RWPE2 (cell line): ENCODE measurements at places on chromosomes 1 and 21.

GRCh38 chr1:44060830-44061267, 29.6 kb upstream of the SLC6A9 start:
- DNase-seq, result no peak

DNA sequence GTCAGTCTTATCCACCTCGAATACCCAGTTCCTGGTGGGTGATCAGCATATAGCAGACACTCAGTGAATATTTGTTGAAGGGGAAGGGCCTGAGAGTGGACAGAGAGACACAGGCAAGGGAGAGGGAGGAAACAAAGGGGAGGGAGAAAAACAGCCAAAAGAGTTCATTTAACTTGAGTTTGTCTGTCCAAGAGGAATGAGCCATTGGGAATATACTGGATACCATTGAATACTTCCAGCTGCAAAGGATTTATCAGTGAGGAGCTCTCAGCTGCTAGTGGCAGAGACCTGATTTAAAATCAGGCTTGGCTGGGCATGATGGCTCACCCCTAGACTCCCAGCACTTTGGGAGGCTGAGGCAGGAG, 11.5 kb upstream of the BGLAP start:
- no peak for DNase-seq

GRCh38 chr21:32143241-32143939, 135.5 kb downstream of the MIS18A start:
- DNase-seq, result no peak

DNA sequence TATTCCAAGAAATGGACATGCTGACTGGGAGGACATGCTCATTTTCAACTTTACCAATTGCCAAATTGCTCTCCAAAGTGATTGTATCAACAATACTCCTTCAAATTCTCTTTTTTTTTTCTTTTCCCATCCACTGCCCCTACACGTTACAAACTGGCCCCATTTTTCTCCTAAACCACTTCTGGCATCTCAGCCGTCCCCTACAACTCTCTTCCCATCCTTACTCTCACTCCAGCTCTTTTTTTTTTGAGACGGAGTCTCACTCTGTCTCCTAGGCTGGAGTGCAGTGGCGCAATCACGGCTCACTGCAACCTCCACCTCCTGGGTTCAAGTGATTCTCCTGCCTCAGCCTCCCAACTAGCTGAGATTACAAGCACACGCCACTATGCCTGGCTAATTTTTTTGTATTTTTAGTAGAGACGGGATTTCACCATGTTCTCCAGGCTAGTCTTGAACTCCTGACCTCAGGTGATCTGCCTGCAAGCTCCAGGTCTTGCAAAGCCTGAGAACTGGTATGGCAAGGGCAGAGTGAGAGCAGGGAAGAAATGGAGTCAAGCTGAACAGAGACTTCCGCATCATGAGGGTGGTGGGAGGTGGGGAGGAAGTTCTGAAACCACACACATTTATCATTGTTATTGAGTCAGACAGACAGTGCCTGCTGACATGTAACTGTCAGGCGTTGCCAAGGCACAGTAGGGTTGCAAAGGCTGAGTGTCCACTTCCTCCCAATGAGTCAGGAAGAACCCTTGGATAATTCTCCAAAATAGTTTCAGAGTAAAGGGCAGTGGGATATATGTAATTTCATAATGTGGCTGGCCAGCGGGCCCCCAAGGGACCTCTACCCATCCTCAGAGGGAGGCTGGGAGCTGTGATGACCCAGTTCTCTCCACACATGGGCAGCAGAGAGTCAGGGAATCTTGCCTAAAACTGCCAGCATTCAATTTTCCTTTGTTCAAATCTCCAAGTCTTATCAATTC, 17.4 kb downstream of the CELA3A start:
- peak; percentile 87 for DNase-seq

- DNase-seq, result no peak
Observed at GRCh38 chr1:198528364-198528763, 12.1 kb downstream of the ATP6V1G3 start.

- DNase-seq, result no peak
Observed at GRCh38 chr1:192830595-192831246, 21.9 kb downstream of the RGS2 start.

- DNase-seq, result no peak
Observed at GRCh38 chr1:209429611-209430010, 153.9 kb upstream of the CAMK1G start.

- peak; percentile 15 for DNase-seq
Observed at GRCh38 chr1:201269281-201269680, 14.0 kb upstream of the PKP1 start.

GRCh38 chr1:93124556-93125355, 45.7 kb downstream of the MTF2 start:
- DNase-seq, result no peak

DNA sequence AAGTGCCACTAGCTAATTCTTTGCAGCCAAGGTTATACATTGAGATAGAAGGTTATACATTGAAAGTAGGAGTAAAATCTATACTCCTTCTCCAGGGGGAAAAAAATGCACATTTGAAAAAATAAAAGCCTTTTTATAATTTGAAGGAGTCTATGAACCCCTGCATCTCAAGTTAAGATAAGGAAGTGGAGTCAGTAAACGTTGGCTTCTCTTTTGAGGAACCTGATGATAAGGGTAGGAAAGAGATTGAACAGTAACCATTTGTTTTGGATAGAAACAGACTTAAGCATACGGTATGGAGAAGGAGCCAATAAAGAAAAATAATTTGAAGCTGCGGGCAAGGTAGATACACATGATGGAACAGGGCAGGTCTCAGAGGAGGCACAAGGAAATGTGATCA, 64.1 kb downstream of the RPAP2 start:
- DNase-seq, result no peak

DNA sequence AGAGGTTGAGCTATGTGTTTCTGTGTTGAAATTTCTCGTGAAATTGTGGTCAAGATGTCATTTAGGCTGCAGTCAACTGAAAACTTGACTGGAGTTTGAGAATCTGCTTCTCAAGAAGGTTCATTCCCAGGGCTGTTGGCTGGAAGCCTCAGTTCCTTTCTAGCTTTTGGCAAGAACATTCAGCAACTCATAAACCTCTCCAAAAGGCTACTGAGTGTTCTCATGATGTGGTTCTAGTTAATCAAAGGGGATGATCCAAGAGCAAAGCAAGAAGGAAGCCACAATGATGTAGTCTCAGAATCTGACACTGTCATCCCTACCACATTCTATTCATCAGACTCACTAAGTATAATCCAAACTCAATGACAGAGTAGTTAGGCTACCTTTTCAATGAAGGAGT, 66.6 kb downstream of the SPATA6 start:
- no peak for DNase-seq

GRCh38 chr1:200786788-200787187, 48.1 kb downstream of the CAMSAP2 start:
- no peak for DNase-seq

- no peak for DNase-seq
Observed at GRCh38 chr1:42886046-42886739, 39.8 kb downstream of the ZNF691 start.

- DNase-seq, result no peak
Observed at GRCh38 chr21:14119038-14119437, 91.7 kb downstream of the LIPI start.

DNA sequence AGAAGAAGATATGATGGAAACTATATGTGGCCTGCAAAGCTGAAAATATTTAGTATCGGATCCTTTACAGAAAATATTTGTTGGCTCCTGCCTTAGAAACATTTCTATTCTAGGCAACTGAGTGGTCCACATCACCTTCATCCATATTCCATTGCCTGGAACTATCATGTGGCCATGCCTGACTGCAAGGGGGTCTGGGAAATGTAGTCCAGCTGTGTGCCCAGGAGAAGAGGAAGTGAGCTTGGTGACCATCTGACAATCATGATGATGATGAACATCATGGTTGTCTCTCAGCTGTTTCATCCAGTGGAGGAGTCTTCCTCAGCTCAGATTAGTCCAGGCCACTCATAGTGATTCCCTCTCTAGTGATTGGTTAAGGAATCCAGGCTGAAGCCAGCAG, 61.8 kb upstream of the IFNLR1 start:
- no peak for DNase-seq

DNA sequence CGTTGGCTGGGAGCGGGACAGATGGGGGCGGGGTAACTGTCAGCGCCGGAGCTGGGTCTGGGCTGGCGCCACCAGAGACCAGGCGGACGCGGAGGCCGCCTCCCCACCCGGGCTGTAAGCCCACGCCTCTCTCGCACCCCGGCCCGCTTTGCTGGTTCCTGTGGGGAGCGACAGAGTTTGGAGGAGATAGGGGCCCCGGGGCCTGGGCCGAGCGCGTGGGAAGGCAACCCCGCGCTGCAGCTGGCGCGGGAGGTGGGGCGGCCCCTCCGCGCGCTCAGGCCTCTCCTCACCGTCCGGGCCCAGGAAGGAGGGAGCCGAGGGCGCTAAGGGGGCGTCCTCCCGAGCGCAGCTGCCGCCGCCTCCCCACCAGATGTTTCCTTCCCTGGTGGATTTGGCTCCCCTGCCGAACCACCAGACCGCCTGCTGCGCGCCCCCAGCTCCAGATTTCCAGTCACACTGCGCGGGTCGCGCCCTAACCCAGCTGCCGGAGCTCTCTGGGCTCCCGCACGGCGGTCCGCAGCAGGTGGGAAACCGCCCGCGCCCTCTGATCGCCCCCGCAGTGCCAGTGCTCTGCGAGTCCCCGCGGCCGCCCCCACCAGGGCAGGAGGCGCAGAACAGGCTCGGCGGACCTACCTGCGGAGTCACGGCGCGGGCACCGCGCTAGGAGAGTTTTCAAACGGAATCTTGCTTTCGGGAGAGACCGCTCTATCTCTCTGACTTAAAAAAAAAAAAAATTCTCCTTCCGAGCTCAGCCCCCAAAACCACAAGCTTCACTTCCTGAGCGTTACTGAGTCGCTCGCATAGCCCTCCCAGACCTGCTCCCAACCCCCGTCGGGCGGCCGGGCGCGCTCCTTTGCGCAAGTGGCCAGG, 1.1 kb downstream of the GFI1 start:
- no peak for DNase-seq

DNA sequence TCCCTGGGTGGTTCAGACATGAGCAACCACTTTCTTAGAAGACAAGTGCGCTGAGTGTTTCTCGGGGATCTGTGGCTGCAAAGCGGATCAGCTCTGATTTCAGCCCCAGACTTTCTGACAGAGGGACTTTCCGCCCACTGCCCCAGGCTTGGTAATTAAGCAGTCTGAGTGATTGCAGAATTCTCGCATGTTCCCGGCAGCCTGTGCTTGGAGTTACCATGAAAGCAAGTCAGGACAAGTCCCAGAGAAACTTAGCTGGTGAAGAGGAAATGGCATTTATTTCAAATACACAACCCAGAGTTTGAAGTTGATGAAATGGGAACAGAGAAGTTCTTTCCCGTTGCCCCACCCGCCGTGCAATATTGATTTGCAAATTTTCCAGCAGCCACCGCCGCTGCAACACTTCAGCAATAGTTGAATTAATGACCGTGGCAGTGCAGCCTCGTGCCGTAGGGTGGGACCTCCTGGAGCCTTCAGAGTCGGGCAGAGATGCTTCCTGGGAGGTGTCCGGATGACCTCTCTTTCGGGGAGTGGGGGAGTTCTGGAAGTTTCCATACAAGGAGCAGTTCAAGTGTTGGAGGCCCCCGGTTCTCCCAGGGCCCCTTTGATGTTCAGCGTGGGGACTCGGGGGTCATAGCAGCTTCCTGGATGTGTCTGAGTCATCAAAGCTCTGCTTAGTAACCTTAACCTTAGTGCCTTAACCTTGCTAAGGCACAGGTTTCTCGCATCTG, 134.7 kb downstream of the KAZN start:
- peak; percentile 81 for DNase-seq

DNA sequence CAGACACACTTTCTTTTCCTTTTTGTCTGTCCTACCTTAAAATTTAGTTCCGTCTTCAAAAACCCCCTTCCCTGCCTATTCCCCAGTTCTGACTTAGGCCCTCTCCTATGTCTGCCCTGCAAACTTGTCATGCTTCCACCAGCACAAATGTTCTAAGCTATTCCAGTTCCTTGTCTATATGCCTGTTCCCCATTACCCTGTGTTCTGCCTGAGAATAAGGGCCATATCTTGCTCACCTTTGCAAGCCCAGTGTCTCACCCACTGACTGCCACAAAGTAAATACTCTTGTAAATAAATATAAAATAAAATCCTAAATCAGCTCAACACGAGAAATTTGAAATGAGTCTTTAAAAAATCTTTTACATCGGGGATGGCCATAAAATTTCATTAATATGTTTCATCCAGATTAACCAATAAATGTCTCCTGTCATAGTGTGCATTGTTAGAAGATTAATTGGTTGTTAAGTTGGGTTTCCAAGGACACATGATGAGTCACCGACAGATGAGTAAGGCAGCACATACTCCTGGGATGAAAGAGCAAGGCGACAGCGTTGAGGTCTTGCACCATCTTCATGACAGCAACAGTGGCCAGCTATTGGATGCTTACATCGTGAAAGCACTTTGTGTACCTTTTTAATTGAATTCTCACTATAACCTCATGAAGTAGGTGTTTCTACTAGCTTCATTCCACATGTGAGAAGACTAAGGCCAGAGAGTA, 92.6 kb upstream of the NGF start:
- peak; percentile 84 for DNase-seq

DNA sequence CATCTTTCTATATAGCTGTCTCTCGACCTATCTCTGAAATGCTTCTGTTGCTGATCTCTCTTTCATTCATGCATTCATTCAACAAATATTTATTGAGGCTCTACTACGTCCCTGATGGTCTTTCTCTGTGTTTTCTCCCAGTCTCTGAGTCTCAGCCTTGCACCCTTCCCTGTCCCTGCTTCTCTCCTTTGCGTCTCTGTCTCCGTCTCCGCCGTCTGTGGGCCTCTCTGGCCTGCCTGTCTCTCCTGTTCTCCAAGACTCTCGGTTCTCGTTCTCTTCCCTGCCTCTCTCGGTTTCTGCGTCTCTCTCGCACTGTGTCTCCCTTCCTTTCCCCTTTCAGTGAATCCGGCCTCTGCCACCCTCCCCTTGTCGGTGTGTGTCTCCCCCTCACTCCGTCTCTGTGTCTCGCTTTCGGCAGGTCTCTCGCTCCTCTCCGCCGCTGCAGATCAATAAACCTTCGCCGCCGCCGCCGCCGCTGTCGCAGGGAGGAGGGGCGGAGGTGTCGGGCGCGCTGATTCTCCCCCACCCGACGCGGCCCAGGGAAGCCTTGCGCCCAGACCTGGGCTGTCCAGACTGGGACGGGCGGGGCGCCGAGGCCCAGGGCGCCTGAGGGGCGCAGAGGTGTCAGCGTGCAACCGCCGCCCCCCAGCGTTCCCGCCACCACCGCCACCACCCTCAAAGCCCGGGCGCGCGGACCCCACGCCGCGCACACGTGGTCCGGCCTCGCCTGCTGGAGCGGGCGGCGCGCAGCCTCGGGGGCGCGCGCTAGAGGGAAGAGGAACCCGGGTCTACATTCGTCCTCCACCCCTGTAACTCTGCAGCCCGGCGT, 3.0 kb downstream of the EFNA3 start:
- DNase-seq, result no peak

DNA sequence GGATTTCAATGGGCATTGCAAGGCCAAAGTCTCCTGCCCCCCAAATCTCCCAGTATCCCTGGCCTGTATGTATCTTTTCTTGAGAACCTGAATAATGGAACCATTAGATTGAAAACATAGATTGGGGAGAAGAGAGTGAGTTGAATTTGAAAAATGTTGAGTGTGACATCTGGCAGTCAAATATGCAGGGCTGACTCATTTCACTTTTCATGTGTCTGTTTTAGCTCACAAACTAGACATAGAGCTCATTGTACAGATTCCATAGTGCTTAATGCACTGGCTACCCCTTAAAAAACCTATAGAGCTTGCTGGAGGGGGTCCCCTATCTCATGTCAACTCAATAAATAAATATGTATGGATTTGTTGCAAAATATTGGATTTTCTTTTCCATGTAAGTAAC, 30.8 kb downstream of the DDR2 start:
- DNase-seq, result no peak
